ENCODE measurements at places on chromosomes 2 and 18.

- DNase-seq = no peak
These were observed 11.2 kb downstream of the REV1 start for GRCh38 chr2:99478632-99479031.

DNA sequence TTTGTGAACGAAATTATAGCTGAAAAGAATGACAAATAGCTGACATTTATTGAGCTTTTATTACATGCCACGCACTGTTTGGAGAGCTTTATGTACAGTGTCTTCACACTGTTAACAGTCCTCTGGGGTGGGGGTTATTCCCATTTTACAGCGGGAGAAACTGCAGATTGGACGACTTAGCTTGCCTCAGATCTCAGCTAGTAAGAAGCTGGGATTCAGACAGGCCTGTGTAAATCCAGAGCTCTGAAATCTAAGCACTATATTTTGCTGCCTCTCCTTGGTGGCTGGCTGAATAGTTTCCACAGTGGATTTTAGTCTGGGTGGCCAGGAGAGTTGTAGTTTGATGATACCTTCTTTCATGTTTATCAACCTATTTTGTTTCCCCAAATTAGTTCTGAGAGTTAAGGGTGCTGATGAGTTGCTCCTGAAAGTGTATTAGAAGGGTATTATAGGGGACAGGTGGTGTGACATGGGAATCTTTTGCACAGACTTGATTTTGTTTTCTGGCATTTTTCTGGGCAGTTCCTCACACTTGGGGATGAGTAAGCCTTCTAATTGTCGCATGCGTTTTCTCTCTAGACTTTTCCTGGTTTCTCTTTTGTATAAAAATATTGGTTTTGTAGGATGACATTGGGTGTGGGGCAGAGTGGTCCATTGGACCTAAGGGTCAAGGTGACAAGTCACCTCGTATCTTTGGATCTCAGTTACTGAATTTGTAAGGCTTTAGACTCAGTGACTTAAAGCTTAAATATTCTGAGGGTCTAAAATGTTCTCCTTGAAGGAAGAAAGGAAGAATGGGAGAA is 1.5 kb downstream of the ACSL3 start:
- DNase-seq = no peak

DNA sequence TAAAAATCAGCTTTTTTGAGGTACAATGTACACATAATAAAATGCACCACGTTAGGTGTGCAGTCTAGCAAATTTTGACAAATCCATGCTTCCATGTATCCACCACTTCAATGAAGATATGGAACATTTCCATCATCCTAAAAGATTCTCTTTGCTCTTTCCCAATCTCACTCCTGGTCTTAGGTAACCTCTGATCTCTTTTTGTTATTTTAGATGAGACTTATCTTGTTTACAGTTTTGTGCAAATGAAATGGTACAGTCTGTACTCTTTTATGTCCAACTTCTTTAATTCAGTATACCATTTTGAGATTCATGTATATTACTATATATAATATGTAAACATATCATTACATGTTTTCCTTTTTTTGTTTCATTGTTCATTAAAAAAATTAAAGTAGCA is 16.3 kb upstream of the SERPINB5 start:
- DNase-seq = no peak

DNA sequence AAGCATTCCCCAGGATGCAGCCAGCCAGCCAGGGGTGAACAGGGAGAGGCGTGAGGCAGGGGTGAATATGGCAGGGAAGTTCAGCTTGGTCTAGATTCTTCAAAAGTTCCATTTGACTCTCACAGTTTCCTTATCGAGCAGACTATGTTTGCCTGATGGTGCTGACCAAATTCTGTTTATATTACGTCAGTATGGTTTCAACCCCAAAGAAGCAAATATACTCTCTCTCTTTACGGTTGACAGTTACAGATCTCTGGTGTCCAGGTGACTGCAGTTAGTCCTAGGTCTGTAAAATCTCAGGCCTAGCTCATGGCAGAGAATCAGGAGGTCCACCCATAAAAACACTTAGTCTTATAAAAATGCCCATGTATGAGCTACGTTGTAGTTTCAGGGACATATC is 38.3 kb upstream of the DNMT3A start:
- DNase-seq = no peak

GRCh38 chr2:60710707-60711106 is 45.4 kb upstream of the PAPOLG start:
- DNase-seq = no peak

DNA sequence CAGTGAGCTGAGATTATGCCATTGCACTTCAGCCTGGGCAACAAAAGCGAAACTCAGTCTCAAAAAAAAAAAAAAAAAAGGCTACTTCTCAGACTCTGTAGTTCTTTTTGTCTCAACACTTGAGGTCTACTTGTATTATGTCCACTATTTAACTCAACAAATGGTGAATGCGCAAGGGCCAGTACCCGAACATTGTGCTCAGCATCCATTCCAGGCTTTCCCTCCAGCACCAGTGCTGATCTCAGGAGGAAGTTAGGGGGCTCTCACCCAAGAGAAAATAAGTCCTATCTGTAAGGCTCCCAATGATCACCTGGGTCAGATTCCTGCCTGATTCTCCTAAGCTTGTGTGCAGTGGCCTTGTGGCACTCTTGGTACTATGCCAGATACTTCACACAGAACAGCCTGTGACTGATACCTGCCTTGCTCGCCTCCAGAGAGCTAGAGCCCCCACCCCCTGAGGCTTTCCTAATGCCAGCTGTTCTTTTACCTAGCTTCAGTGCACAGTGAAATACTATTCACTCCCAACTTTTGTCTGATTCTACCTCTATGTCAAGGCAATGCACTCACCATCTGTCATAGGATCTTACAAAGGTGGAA is 74.9 kb downstream of the INO80D start:
- no peak for DNase-seq

GRCh38 chr2:67686254-67686653 is 289.1 kb downstream of the ETAA1 start:
- no peak for DNase-seq

DNA sequence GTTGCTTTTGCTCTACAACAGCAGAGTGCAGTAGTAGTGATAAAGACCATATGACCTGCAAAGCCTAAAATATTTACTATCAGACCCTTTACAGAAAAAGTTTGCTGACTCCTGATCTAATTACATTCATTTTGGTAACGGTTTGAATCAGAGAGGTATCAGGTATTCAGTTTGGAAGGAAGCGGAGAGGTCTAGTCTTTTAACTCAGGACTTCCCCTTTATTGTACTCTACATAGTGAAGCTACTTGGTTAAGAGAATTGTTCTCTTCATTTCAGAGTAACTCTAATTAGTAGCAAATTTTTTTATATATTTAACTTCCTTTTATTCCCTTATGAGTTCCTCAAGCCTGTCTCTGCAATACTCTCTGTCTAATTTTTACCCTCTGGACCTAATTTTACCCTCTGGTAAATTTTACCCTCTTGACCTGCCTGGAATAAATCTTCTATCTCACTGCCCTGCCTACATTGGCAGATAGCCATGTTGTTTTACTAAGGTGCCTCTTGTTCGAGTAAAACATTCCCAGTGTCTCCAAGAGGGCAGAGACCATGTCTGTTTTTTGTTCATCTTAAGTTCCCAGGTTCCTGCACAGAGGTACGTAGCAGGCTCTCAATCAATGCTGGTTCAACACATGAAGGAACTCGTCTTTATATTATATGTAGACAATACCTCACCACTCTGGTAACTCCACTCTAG is 170.6 kb downstream of the DNAH6 start:
- DNase-seq = no peak

All from hematopoietic multipotent progenitor cell treated with erythropoietin and hydrocortisone succinate and interleukin-3 and kit ligand, for 15 days (in vitro differentiated cells).